IPS-NIHi11 (cell line): ENCODE measurements at places on chromosomes 6 and 20.

- no peak for DNase-seq
Observed at GRCh38 chr6:166286839-166287271, 21.3 kb downstream of the PRR18 start.

GRCh38 chr20:63850689-63851547 lies 10.4 kb upstream of the ABHD16B start:
- DNase-seq, result no peak

GRCh38 chr6:26613689-26614683 lies 17.2 kb downstream of the ABT1 start:
- peak; percentile 60 for DNase-seq

DNA sequence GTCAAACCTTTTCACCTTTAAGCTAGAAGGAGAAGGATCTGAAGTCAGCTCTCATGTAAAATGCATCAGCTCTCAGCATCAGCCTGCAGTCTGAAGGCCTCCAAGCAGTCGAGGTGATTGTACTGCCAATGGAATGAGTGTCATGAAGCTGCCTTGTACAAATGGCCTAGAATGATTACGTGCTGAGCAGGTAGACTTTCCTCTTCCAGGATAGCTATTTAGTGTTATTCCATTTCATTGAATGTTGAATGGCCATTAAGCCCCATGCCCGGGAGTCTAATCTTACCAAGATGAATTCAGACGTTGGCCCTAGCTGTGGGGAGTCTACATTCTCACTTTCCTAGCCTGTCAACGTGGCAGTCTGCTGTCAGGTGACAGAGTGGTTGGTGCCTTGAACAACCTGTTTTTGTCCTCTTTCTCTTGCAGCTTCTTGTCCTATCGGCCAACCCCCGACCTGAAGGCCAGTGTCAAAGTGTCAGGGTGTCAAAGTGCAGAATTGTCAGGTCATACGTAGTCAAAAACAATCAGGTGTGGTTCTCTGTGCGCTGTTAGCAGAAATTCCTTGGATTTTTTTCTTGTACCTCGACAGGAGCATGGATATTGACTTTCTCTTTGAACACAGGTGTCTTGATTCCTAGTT lies 95.2 kb upstream of the TIAM2 start:
- no peak for DNase-seq

DNA sequence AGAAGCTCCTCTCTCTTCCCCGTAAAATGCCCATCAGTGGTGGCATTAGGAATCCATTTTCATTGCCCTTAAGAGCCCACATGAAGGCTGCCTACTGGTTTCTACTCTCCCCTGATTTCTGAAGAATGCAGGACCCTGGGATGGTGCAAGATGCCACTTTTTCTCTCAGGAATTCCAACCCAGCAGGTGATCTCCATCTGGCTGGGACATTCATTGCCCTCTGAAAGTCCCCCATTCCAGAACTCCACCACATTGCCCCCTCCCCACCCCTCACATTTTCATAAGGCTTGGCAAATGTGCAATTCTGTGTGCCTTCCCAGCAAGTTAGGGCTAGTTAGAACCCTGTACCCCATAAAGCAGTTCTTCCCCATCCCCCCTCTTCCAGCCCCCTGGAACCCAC lies 88.0 kb downstream of the BANF2 start:
- no peak for DNase-seq

GRCh38 chr6:7921632-7922092 lies 11.1 kb upstream of the TXNDC5 start:
- no peak for DNase-seq

DNA sequence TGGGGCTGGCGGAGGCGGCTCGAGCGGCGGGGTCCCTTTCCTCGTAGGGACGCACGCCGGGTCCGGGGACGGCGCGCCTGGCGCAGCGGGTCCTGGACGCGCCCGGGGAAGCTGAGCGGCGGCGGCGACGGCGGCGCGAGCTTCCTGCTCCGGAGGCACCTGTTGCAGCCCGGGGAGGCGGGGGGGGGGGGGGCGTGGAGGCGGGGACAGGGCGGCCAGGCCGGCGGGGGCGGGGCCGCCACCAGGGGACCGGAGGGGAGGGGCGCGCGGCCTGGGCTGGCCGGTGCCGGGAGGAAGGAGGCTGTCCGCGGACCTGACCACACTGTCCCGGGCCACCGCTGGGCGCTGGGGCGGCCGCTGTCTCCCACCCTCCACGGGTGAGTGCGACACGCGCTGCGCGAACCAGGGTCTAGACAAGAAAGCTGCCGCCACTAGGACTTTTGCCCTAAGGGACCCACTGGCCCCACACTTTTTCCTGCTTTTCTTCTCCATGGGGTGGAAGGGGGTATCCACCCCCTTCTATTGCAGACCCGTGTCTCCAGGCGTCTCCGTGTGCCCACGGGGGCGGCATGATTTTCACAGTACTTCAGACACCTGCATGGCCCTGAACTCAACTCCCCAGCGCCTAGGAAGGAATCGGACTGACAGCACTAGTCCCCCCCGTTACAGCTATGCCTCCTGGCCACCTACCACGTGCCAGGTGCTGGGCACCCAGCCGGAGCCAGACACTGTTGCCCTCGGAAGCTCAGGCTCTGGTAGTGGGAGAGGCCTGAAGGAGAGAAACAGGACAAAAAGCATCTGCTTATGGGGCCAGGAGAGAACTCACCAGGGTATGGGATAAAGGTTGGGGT lies at the start of gene NFATC2:
Gene NFATC2 (minus strand): TSS at position 149 of the 851 bp plus-strand sequence. CDS start 220 bp downstream, outside the sequence.
- DNase-seq, result peak; percentile 96

DNA sequence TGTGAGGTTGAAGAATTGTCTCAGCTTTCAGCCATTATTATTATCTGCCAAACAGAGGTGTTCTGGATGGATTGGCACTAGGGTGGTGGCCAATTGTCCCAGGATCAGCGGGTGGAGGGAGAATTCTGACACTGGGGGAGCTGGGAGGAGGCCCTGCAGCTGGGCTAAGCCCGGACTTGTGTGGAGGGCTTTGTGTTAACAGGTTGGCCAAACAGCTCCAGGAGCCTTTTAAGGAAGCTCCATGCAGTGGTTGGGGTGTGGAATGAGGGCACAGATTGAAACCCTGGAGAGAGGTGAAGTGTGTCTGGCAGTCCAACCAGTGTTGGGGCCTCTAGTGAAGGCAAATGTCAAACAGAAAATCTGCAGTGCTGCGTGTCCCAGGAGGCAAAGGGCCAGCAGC lies 135.8 kb downstream of the IMPG1 start:
- no peak for DNase-seq

DNA sequence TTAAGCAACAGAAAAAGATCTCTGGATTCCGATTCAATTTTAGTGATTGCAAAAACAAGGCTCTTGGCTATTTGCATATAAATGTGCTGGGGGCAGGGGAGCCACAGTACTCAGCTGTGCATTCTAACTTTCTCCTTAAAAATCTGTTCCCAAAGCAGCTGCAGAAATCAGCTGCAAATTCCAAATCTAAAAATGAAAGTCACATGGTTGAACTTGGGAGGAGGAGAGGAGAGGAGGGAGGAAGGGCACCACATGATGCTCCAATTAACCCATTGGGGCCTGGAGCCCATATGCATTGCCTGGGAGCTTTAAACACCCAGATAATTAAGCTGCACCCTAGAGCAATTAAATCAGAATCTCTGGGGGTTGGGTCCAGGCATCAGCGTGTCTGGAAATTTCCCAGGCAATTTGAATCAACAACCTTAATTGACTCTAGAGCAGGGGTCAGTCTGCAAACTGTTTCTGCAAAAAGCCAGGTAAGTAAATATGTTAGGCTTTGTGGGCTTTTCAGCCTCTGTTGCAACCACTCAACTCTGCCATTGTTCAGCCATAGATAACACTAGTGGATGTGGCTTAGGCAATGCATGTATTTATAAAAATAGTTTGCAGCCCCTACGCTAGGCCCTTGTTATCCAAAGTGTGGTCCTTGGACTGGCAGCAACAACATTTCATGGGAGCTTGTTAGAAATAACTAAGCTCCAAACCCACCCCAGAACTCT lies 508.1 kb downstream of the KIF16B start:
- DNase-seq, result no peak

- DNase-seq, result no peak
Observed at GRCh38 chr6:156598855-156599180, 178.4 kb upstream of the ARID1B start.
